Hematopoietic multipotent progenitor cell treated with erythropoietin and hydrocortisone succinate and interleukin-3 and kit ligand, for 6 days (in vitro differentiated cells): ENCODE measurements at places on chromosomes 2 and 18.

DNA sequence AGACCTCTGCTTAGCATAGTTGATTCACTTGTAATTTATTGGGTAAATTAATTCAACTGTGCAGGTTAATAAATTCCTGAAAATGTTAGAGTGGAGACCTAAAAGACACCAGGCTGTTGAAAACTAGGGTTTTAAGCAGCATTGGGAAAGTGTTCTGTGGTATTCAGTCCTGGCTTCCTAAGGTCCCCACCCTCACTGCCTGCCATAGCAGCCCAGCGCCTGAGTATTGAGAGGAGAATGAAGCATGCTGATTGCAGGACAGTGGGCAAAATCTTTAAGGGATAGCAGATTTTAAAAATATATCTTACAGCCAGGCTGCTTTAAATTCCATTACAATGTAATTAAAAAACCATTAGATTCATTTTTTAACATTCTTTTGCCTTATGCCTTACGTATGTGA lies 20.6 kb downstream of the MEIS1 start:
- no peak for DNase-seq

GRCh38 chr2:226362980-226363379 lies 436.6 kb downstream of the IRS1 start:
- DNase-seq: no peak

DNA sequence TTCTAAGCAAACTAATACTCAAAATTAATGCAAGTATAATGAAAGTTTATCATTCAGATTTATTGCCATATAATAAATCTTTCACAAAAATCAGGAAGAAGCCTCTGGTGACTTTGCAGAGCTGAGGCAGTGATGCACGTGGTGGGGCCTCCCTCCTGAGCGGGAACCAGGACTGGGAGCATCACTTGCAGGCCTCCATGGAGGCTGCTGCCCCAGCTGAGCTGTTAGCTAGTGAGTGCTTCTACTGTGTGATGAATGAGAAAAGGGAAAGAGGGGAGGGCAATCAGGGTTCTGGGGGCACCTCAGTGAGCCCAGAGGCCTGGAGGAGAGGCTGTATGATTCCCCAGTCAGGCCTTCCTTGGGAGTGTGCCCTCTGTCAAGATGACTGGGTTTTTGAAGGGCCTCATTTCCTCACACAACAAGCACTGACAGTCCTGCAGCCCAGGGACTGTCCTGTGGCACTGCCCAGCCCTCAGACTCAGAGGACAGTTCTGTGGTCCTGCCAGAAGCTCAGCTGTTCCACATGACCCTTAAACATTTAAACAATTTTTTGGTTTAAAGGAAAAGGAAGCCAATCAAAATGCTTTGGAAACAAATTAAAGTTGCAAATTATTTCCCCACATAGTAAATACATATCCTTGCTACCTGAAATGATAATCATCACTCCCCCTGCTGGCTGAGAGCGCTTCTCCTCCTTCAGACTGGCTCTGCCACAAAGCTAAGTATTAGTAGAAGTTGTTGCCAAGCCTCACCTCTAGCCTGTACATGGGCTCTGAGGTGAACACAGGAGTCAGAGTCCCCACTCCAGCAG lies 90.9 kb upstream of the SMAD7 start:
- DNase-seq: peak; percentile 69

GRCh38 chr2:47870641-47871540 lies 35.4 kb downstream of the FBXO11 start:
- peak; percentile 30 for DNase-seq
